NCI-H345 (cell line): ENCODE measurements at places on chromosomes 2 and 18.
A peak's percentile ranks its signal among the peaks of the same experiment; 100 is the strongest.

DNA sequence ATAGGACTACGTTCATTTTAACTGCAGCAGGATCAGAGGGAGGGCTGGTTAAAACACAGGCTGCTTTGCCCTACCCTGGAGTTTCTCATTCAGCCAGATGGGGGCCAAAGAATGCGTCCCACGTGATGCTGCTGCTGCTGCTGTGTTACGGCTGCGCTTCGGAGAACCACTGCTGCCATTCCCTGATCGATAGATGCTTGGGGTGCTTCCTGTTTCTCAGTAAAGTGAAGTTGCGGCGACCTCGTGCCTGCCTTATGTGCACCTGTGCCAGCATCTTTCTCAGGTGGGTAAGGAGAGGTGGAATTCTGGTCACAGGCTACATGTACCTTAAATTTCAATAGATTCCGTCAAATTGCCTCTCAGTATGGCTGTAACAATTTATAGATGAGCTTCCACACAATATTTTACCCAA lies 24.7 kb upstream of the TOGARAM2 start:
- peak; percentile 73 for DNase-seq

DNA sequence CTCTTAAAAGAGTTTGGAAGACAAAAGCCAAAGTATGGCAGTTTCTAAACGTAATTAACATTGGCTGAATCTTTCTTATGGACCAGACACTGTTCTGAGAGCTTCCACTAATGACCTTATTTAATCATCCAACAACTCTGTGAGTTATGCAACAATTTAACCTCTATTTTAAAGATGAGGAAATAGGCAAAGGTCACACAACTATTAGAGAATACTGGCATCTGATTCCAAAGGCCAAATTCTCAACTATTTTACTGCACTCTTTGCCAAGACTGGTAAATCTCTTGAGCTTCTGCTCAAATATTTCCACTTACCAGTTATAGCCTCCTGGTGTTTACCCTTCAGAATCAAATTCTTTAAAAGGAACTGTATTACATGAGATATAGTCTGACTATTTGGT lies 42.1 kb upstream of the ERMN start:
- DNase-seq, result no peak

GRCh38 chr2:77649856-77650255 lies 127.7 kb upstream of the LRRTM4 start:
- DNase-seq, result no peak

GRCh38 chr2:140600116-140600515 lies 1530.7 kb downstream of the LRP1B start:
- no peak for DNase-seq

DNA sequence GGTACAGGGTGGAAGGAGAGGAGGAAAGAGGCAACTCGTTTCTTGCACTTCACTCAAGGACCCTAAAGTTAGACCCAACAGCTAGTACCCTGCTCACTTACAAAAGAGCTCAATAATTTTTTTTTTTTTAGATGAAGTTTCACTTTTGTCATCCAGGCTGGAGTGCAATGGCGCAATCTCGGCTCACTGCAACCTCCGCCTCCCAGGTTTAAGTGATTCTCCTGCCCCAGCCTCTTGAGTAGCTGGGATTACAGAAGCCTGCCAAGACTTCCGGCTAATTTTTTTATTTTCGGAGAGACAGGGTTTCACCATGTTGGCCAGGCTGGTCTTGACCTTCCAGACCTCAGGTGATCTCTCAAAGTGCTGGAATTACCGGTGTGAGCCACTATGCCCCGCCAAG lies 4.1 kb downstream of the ASB3 start:
- no peak for DNase-seq

DNA sequence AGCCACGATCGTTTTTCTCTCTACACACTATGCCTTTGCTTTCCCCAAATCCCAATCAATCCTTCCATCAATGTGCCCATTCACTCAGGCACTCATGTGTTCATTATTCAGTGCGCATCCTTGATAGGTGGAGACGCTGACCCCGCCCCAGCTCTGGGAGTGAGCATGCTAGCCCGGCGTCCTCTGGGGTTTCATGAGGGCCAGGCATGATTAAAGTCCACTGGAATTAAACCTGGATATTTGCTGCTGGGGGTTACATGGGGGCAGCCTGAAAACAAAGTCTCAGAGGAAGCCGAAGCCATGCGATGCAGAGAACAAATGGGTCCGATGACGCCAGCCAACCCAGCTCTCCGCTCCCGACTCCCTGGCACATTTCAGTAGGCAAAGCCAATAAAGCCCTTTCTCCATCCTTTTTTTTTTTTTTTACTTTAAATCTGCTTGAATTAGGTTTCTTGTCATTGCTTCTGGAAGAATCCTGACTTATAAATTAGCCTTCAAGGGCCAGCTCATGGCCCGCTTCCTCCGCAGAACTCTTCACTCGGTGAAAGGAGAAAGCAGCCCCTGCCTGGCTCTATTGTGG lies 316.4 kb upstream of the ID2 start:
- DNase-seq, result no peak

GRCh38 chr2:216545359-216545758 lies 46.7 kb downstream of the RPL37A start:
- DNase-seq, result no peak

DNA sequence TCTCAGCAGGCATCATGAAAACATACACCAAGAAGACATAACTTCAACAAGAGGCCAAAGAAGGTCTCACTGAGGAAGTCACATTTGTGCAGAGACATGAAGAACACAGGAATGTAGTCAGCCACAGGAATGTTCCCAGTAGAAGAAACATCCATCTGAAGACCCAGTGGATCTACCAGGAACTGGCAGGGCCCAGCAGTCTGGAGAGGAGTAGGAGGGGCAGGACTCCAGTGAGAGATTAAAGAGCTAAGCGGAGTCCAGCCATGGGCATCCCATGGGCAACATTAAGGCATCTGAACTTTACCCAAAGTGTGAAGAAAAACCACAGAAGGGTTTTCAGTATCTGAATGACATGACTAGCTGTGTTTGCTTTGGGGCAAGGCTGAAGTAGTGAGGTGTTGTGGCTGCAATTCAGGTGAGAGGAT lies 103.1 kb downstream of the UPP2 start:
- no peak for DNase-seq

GRCh38 chr2:150526006-150526405 lies 38.5 kb upstream of the RND3 start:
- DNase-seq, result no peak

DNA sequence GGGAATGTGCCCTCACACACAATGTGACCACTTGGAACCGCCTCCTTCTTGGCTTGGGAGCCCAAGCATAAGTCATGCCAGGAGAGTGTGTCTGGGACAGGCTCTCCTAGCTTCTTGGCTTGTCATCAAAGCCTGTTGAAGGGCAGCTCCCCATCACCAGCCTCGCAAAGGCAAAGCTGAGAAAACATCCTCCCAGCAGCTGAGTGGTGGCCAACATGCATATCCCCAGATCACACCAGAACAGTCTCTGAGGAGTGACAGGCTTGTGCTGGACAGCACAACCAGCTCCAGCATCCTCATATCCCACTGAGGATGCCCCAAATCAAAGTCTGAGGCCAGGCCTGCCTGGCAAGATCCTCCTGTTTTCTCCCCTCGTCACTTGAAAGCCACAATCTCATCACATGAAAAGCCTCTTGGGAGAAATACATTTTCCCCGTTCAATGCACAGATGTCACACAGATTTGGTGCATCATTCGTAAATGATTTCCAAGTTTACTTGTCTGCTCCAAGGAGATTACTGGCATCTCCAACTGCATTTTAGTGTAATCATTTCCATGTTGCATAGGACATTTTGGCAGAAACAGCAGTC lies 269.3 kb downstream of the TTC32 start:
- DNase-seq, result no peak

DNA sequence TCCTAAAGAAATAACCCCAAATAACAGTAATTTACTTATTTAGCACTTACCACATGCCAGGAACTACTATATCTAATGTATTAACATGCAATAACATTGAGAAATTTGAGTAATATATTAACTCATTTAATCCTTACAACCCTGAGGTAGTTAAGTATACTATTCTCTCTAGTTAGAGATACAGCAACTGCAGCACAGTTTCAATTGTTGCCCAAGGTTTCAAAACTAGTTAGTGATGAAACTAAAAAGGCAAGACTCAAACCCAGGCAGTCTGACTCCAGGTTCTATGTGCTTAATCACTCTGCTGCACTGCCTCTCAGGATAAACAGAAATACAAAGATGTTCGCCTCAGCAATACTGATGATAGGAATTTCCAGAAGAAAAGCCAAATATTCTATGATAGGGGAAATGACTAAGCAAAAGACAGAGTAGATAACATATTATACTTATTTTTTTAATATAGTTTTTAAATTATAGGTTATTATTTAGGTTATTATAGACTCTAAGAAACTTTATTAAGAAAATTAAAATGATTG lies 88.0 kb downstream of the SS18 start:
- DNase-seq, result no peak
